Stimulated activated CD8-positive, alpha-beta memory T cell treated with anti-CD3 and anti-CD28 coated beads, Interleukin-7, amount 100 ng/mL, for 1 hour (primary cell): ENCODE measurements at places on chromosomes 16 and 17.
A peak's percentile ranks its signal among the peaks of the same experiment; 100 is the strongest.

GRCh38 chr16:29314292-29314934 is 92.1 kb downstream of the NPIPB11 start:
- no peak for DNase-seq

DNA sequence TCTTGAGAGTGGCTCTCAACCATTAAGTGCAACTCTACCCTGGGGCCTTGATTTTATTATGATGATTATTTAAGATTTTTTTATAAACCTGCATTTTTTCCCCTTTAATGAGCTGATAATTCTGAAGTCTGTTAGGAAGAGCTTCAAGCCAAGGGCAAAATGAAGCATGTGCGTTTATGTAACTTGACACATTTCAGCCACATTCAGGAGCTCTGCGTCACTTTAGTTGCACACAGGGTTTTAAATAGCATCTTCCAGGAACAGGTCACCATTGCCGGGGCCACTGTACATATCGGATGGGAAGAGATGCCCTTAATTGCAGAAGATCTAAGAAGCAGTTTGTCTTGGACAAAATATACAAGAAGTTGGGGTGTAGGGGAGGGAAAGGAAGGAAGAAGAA is 89.6 kb downstream of the BMERB1 start:
- DNase-seq: no peak

- DNase-seq: no peak
Observed at GRCh38 chr17:19716108-19717030, at the start of gene SLC47A2. Gene SLC47A2 (minus strand): TSS chr17:19716584. CDS start chr17:19716555, 29 bp downstream.

- no peak for DNase-seq
Observed at GRCh38 chr17:46117850-46118696, 75.2 kb downstream of the KANSL1 start.

DNA sequence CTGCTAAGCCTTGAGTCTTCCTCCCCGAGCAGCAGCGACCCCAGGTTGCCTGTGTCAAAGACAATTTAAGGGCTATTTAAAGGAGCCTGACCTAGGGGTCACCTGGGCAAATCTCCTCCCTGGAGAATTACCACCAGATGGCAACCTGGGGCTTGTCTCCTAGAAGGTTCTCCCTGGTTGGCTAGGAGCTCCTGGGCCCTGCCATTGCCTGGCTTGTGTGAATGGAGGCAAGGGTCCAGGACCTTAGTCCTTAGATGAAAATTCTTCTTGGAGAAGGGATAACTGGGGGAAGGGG is 51.3 kb upstream of the TAC4 start:
- no peak for DNase-seq

GRCh38 chr17:46744441-46744840 is 74.1 kb downstream of the WNT3 start:
- DNase-seq: no peak

GRCh38 chr16:6016530-6017184 is 919.1 kb upstream of the EEF2KMT start:
- DNase-seq: no peak

DNA sequence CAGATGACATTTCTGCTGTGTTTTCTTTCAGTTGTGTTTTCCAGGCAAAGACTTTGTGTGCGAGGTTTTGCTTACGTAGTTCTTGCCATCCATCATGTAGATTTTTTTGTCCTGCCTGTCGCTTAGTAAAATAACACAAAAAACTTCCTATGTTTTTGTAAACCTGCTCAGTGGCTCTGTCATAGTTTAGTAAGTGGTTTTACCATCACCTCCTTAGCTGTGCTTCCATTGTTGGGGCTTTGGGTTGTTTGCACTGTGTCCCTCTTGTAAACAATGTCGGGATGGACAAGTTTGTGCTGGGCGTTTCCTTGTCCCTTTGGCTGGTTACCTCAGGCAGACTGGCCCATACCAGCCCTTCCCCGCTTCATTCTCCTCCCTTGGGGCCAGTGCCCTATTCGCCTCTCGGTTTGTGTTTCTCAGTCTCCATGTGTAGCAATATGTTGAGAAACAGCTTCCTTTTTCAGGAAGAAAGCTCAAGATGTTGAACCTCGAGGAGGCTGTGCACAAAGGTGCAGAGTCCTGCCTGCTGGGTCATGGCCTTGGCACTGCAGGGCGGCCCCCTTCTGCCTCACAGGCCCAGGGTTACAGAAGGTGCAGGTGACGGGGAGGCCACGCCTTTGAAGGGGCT is 74.6 kb downstream of the KSR1 start:
- no peak for DNase-seq

- no peak for DNase-seq
Observed at GRCh38 chr17:42163113-42163512, 8.3 kb upstream of the RAB5C start.

GRCh38 chr17:40306395-40306794 is 2.6 kb upstream of the RARA start:
- no peak for DNase-seq

- DNase-seq: no peak
Observed at GRCh38 chr17:1031711-1032110, 34.8 kb downstream of the TIMM22 start.

DNA sequence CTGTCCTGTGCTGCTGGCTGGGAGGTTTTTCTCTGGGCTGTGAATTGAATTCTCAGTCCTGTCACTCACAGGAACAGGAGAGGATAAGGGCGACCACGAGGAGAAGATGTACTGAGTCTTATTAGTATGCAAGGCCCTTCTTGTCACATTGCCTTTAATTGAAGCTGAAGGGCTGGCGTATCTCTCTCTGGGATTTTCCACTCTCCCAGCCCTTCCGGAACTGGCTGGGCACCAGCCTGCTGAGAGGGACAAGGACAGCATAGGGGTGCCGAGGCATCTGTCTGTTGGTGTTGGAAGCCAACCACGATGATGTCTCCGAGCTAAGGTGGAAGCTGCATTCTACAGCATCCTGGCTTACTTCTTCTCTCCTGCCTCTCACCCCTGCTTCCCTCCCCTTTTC is 33.2 kb downstream of the GPRC5B start:
- DNase-seq: no peak

GRCh38 chr16:72927199-72928089 is 120.5 kb downstream of the ZFHX3 start:
- no peak for DNase-seq

DNA sequence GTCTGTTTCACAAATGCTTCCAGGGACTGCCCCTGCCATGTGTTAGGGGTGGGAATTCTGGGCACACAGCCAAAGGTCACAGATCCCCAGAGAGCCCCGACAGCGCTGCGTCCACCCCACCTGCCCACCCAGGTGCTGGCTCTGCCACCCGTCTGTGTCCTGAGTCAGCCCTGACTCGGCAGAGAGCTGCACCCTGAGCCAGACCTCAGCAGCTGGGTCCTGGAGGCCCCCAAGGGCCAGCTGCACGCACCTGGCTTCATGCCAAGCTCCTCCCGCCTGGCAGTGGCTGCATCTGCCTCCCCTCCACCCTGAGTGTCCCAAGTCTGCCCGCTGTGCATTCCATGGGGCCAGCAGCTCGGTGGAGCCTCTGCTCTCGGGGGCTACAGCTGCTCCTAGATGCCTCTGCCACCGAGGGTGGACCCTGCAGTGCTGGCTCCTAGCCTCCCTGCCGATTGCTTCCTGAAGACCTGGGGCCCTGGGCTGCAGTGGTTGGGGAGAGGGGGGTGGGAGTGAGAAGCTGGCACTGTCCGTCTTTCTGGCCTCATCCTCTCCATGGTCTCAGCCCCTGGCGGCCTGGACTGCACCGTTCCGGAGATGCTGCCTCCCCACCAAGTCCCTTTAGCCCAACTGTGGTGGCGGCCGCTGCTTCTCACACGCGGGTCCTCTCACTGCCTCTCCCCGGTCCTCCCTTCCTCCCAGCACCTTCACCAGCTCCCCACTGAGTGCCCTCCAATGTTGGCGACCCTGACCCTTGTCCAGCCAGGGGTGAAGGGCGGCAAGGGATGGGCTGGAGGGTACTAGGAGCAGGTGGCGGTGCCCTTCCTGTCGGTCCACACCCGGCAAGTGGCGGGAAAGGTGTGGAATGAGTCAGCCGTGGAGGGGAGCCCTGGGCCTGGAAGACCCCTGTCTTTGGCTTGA is 3.0 kb downstream of the SECTM1 start:
- DNase-seq: no peak

DNA sequence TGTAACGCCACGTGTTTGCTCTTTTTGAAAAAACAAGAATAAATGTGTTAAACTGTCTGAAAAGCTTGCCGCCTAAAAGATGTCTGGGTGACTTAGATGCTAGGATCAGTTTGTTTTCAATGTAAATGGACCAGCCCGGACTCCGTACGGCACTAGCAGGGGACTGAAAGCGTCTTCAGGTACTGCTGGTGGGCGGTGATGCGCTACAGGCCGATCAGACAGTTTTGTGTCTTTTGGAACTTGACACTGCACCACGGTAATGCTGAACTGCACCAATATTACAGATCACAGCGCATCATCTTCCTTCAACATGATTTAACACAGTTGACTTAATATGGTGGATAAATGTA is 727 bp upstream of the MBTPS1 start:
- no peak for DNase-seq

DNA sequence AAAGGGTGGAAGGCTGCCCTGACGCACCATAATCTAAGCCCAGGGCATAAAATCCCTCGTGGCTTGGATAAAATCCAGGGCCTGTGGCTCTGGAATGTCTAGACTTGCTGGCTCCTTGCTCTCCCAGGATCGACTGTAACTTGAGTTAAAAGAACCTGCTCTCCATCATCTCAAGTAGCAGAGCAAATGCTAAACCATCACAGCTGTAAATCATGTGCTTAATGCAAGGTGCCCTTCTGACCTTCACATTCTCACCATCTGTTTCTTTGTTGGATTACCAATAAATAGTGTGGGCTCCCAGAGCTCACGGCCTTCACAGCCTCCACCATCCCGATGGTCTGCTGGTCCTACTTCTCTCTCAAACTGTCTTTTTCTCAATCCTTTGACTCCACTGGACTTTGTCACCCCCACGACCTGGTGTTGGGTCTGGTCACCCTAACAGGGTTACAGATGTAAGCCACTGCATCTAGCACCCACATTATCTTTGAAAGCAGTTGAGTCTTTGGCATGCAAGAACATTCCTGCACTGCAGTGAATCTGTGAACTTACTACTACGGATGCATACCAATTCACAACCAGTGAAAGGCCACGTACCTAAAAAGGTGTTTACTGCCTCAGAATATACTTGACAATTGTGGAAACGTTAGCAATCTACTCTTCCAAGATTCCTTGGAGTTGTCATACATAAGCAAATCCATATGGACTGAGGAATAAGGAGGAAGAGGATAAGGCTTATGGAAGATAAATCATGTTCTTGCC is 15.3 kb downstream of the RSL1D1 start:
- no peak for DNase-seq

GRCh38 chr16:10521681-10522274 is 58.6 kb downstream of the EMP2 start:
- DNase-seq: no peak

DNA sequence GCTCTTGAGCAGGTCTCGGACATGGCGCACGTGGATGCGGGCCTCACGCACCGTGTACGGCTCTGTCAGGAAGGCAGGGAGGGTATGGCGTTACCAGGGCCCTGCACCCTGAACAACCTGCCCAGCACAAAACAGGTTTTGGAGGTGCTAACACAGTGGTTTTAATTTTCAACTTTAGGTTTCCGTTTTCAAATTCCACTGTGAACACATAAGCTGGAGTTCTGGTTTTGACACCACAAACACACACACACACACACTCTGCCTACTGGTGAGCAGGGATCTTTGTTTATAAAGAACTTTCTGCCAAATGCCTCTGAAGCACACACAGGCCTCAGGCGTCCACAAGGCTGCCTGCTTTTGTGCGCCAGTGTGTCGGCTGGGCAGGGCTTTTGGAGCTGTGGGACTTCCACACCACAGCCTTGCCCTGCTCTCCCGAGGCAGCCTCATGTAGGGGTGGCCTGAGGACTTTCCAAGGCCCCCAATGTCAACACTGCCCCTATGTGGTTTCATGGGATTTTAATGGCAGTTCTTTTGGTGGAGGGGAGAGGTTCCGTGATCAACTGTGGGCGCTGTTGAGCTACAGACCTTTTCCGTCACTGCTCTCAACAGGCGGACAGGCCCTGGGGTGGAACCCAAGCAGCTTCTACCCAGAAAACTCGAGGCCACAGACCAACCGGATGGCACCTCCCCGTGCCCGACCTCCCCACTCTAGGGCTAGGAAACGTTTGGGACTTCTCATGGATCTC is 9.4 kb downstream of the CLUH start:
- no peak for DNase-seq

GRCh38 chr16:19114359-19115147 is 789 bp downstream of the ITPRIPL2 start:
- no peak for DNase-seq

- DNase-seq: no peak
Observed at GRCh38 chr17:30332057-30332542, 1.8 kb downstream of the TMIGD1 start.

DNA sequence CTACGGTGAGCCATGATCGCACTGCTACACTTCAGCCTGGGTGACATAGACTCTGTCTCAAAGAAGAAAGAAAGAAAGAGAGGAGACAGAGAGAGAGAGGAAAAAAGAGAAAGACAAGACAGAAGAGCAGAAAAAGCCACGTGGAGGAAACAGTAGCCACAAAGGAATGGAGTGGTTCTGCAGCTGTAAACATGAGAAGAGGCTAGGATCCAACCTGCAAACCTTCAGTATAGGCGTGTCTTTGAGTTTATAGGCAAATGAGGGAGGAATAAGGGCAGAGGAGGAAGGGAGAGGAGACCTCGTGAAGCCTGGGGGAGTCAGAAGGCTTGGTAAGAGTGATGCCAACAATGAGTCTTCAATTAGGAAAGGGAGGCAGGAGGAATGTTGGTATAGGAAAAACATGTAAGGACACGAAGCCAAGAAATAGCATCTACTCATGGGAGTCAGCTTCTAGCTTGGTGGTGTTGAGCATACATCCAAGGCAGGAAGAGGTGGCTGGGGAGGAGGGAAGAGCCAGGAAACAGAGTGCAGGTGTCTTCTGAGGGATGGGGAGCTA is 3.9 kb downstream of the MED9 start:
- DNase-seq: no peak

DNA sequence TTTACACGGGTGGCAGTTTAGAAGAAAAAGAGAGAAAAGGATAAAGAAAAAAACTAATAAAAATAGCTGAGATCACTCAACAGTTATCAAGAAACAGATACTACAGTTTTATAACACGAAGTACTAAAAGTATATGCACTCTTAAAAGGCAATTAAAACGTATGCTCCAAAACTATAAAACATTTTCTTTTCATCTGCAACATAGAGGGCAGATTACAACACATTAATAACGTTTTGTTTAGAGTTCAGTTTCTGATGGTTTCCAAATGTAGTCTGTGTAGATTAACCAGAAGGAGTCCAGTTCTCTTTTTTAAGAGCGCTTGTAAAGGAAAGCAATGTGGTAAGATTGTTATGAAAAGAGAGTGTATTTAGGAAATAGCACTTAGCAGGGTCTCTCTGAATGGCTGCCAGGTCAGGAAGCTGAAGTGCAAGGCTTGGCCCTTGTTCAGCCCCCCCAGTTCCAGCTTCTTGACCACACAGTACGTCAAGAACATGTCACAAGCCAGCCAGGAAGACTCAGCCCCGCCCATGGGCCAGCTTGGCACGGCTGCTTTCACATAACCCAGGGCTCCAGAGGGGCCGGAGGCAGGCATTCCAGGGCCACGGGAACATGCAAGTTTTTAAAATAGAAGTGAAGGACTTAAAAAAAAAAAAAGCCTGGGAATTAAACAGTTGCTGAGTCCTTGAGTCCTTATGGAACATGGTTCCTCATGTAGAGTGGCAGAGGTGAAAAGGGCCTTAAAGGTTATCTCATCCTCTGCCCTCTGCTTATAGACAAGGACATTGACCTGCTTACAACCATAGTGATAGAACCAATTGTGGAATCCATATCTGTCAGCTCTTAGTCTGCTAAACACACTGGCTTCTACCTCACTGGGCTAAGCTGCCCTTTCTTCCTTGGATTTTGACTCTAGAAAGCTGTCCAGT is 147.4 kb upstream of the TBX2 start:
- peak; percentile 7 for DNase-seq
